ENCODE measurements at places on chromosomes 5 and 9.

DNA sequence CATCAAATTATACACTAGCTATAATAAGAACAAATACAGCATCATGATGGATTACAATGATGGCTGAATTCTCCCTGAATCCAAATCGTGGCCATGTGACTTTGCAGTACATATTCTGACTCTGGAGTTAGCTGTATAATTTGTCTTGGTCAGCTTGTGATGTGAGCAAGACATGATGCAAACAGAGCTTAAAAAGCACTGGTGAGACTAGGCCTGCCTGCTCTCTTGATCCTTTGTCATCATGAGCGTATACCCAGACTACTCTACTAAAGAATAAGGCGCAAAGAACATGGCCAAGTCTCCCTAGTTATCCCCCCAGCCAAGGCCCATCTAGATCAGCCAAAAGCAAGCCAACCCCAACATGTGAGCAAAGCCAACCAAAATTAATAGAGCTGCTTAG is 34.7 kb upstream of the IFNE start:
- DNase-seq: no peak

- DNase-seq: no peak
Measured at GRCh38 chr5:28369418-28369817, 1331.0 kb upstream of the CDH9 start.

GRCh38 chr5:58022055-58022454 is 437.8 kb downstream of the PLK2 start:
- DNase-seq: no peak

DNA sequence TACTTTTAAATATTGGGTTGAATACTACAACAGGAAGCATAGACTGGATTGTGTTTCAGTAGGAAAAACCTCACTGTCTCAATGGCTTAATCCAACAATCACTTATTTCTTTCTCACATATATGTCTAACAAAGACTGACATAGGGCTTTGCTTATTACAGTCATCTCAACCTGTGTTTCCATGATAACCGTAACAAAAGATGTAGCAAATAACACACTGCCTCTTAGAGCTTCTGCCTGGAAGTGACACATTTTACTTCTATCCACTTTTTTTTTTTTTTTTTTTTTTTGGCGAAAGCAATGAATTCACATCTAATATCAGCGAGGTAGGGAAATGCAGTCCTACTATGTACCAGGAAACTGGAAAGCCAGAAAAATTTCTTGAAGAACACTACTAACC is 204.9 kb upstream of the CDKN2B start:
- no peak for DNase-seq

DNA sequence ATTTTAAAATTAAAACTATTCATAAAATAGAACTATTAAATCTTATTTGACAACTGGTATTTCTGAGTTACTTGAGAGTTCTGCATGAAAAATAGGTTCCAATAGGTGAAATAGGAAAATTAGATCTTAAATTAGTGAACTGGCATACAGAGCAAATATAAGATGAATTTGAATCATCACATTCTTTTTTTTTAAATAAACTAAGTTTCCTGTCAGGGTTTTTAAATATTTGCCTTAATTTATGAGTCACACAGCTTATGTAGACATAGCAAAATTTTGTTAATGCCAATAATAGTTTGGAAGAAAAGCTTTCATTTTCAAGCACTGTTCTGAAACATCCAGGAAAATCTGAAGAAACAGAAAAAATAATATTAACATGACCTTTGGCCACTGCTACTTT is 311.7 kb upstream of the HAPLN1 start:
- no peak for DNase-seq

DNA sequence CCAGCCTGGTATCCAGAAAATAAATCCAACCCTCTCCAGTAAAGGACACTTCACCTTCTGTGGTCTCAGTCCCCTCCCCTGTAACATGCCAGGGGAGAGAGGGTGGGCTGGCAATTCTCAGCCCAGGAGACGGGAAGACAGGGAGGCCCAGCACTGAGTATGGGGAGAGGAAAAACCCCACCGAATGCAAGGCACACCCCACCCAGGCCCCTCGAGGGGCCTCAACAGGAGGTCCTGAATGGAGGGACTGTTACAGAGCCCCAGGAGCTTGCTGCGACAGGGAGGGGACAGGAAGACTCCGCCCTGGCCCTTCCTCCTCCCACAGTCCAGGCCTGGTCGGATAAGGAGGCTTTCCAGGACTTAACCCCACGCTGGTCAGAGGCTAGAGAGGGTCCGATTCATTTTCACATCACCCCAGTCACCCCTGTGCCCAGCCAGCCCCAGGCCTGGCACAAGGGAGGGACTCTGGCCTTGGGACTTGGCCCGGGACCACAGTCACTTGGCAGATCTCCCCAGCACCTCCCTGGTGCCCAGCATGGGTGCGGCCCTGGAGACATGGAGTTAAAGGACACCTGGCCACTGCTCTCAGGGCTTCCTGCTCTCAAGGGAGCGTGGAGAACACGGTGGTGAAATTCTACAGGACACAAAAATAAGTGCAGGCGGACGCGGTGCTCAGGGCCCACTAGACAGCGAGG is 44.9 kb upstream of the STXBP1 start:
- no peak for DNase-seq

DNA sequence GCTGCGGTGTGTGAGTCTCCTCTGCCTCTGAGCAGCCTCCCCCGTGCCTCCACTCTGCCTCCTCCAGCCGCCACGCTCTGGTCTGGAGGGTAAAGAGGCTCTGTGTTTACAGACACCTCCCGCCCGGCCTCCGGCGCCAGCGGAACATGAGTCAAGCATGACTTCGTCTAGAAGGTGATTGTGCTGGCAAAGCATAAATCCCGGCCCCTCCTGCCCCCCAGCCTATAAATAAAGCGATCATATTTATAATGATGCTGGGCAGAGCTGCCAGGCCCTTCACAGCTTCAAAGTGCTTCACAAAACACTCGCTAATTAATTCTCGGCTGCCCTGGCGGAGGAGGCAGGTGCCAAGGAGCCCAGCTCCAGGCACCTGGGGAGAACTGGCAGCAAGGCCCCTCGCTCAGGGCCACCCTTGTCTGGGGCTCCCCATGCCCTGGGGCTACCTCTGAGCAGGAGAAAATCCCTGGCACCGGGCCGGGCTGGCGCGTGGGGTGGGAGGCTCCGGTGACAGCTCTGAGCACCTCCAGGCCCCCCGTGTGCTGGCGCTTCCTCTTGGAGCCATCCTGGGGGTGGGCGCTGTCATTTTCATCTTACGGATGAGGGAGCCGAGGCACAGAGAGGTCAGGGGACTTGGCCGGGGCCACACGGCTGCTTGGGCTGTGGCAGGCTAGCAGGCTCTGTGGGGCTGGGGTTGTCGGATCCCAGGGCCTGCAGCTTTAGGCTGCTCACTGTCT is 87.8 kb downstream of the RXRA start:
- DNase-seq: no peak

DNA sequence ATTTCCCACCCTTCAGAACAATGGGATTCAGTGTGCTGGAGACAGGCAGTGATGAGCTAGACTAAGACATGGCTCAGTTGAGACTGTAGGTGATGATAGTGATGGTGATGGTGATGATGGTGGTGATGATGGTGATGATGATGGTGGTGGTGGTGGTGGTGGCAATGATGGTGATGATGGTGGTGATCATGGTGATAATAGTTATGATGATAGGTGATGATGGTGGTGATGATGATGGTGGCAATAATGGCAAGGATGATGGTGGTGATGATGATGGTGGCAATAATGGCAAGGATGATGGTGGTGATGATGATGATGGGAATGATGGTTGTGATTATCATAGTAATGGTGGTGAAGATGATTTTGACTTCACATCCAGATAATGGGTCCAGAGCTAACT is 176.7 kb downstream of the NXNL2 start:
- no peak for DNase-seq

GRCh38 chr9:135213566-135213965 is 126.1 kb downstream of the OLFM1 start:
- no peak for DNase-seq

DNA sequence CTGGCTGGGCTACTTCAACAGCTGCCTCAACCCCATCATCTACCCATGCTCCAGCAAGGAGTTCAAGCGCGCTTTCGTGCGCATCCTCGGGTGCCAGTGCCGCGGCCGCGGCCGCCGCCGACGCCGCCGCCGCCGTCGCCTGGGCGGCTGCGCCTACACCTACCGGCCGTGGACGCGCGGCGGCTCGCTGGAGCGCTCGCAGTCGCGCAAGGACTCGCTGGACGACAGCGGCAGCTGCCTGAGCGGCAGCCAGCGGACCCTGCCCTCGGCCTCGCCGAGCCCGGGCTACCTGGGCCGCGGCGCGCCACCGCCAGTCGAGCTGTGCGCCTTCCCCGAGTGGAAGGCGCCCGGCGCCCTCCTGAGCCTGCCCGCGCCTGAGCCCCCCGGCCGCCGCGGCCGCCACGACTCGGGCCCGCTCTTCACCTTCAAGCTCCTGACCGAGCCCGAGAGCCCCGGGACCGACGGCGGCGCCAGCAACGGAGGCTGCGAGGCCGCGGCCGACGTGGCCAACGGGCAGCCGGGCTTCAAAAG is 36.9 kb upstream of the TTC1 start:
- DNase-seq: no peak

DNA sequence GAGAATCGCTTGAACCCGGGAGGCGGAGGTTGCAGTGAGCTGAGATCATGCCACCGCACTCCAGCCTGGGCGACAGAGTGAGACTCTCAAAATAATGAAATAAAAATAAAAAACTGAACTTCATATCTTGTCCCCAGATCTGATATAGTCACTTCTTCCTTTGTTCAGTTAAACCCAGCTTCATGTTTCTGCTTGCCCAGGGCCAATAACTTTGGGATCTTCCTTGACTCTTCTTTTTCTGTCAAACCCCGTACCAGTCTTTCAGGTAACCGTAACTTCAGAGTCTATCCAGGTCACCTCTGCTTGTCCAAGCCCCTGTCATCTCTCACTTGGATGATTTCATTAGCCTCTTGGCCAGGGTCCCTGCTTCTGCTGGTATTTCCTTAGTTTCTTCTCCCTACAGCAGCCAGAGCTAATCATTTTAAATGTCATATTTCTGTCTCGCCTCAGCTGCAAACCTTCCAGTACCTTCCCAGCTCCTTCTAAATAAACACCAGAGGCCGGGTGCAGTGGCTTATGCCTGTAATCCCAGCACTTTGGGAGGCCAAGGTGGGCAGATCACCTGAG is 19.7 kb upstream of the ABL1 start:
- DNase-seq: no peak

- no peak for DNase-seq
Measured at GRCh38 chr9:18783909-18784308, 249.1 kb downstream of the SAXO1 start.

GRCh38 chr5:29894668-29895067 is 1298.8 kb upstream of the CDH6 start:
- no peak for DNase-seq

GRCh38 chr9:129175825-129176633 is 2.0 kb downstream of the IER5L start:
- peak; percentile 89 for DNase-seq

DNA sequence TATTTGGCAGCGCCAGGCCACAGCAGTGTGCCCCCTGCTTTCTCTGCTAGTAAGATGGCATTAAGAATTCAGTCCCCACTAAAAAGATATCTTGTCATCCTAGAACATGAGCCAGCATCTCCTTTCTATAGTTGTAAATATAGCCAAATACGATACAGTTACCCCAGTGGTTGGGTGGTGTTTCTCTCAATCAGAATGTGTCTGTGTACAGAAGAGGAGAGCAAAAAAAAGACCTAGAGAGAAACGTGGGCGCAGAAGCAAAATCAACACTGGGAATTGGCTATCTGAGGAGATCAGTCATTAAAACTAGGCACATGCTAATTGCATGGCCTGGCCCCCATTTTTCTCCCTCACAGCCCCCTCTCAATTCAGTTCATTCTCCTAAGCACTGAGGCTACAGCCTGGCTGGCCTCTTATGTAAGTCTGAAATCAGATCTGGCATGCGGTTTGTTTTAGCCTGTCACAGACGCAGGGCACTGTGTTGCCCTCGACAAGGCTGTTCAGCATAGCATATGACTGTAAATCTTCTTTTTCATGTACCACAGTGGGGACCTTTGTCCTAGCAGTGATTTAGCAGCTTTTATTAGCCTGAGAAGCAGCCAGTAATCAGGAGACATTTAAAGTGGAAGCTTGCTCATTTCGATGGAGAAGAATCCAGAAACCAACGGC is 57.8 kb downstream of the RORB start:
- no peak for DNase-seq

DNA sequence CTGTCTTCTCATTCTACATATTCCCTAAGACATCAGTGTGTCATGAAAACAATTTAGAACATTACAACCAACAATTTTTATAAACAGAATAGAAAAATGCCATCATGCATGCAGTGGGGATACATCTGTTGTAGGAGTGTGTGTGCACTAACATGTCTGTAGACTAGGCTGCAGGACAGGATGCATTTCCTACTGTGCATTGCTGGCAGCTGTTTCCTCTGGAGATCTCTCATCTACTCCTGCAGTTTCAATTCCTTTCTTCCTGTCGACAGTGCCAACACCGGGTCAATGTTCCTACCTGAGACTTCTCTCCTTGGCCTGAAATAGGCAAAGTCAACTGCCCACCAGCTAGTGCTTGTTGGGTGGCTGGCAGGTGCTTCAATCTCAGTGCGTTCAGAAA is 69.8 kb downstream of the ANKH start:
- no peak for DNase-seq

DNA sequence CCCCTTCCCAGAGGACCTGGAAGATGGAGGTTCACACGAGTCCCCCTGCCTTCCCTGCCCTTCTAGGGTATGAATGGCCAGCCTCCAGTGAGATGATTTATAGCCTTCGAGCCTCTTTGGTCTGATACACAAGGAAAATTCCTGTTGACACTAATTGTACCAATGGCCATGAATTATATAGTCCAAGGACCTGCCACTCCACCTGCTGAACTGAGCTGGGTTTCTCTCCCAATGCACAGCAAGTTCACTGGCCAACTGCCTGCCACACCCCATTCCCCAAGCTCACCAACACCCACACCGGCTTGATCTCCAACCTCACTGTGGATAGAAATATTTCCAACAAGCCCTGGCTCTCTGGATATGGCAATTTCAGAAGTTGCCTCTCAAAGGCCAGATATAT is 9.3 kb upstream of the ADRA1B start:
- no peak for DNase-seq

GRCh38 chr5:164191240-164191639 is 685.8 kb downstream of the MAT2B start:
- no peak for DNase-seq

- DNase-seq: no peak
Measured at GRCh38 chr9:17330097-17330496, 195.3 kb downstream of the CNTLN start.

DNA sequence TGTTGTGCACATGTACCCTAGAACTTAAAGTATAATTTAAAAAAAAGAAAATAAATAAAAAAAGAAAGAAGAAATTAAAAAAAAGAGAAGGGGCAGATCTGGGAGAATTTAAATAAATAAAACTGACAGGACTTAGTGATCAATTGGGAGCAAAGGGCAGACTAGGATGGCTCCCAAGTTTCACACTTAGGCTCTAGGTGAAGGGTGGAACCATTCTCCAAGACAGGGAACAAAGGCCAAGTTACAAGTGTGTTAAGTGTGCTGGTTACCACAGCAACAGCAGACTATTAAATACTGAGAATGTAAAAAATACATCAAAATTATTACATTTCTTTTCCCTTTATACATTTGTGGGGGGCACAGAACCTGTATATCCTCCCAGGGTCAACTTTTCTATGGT is 7.1 kb downstream of the ZDHHC21 start:
- no peak for DNase-seq

Data from NAMALWA (cell line).